ENCODE measurements at places on chromosomes 1 and 21.

- peak; percentile 30 for DNase-seq
Measured at GRCh38 chr1:222126052-222126451, 384.2 kb upstream of the DUSP10 start.

DNA sequence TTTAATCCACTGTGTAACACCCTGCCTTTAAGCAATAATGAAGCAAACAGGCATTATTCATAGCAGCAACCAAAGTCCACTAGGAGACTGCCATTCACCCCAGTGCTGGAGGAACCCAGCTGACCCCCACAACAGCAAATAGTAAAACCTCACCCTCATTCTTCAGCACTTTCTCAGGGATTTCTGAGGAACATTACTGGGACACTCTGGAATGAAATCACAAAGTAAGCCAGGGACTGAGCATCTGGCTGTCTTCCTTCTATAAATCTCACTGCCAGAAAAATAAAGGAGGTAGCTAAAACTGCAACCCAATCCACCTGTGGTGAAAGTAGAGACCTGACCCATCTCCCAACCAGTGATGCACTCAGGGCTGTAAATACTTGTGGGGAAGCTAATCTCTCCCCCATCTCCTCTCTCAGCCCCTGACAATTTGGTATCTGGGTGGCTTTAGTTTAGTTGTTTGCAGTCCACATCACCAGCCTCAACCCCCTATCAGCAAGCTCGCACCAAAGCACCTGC lies 47.1 kb downstream of the COL6A1 start:
- DNase-seq: peak; percentile 54

GRCh38 chr1:212244441-212244840 lies 40.8 kb upstream of the PPP2R5A start:
- no peak for DNase-seq

GRCh38 chr1:153919876-153920852 lies 2.6 kb downstream of the GATAD2B start:
- no peak for DNase-seq

DNA sequence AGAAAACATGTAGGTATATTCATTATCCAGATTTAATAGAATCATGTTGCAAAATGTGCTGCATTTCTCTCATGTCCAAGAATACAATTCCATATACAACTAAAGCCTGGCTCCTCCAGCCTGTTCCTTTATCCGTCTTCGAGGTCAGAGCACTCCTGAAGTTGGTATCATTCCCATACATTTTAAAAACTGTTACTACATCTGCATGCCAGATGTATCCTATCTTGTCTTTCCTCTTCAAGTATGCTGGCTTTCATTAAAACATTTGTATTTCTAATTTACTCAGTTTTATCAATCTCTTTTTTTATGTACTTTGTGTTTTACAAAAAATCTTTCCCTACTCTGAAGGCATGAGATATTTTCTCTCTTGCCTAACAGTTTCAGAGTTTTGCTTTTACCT lies 536.6 kb upstream of the USP24 start:
- no peak for DNase-seq

DNA sequence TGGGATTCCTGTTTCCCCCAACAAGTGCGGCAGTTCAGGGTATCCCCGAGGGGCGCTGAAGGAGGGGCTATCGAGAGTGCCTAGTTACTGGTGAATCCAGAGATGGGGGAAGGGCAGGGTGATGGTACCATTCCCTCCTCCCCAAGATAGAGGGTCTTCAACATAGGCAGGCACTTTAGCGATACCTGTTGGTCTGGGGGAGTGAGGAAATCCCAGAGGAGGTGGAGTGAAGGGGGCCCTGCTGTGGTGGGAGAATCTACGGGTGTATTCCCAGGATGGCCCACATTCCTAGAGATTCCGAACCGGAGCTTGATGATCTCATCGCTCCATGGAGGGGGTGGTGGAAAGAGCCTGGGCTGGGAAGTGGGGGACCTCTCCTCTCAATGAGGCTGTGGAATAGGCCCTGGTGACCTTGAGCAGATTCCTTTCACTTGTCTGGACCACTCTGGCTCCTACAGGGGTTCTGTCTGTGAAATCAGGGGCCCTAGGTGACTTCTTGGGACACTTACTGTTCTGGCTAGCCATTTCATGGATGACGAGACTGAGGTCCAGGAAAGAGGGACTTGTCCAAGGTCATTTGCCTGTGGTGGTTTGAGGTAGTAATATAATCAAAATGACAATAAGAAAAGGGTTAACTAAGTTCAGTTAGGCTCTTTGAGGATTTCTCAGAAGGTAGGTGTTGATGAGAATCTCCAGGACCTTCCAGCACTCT lies 52.7 kb upstream of the SYNC start:
- DNase-seq: no peak

DNA sequence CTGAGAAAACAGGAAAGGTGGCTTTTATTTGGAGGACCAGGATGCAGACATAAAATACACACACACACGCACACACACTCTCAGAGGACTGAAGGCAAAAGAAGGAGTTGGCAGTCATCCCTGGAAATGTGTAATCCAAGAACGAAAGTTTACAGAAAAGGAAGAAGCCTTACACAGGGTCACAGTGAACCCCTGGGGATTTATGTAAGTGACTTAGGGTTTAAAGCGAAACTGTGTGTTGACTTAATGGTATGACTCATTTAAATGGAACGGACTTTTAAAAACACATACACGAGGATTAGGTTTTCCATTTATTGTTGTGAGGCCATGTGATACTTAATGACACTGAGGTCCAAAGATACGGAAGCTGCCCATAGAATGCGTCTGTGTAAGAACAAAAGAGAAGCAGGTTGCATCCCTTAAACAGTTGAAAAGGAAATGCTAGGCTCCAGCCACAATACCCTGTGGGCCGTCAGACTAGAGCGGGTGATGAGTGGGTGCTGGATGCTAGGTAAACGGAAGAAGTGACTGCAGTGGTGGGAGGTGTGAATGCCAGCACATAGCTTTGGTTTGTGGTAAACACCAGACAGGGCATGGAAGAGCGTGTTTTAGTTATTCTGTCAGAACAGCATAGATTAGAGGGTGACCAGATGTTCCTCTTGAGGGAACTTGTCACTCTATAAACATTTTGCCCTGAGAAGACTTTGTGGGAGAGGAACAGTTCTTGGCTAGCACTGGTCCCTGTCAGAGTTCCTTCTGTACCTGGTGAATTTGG lies 21.6 kb upstream of the BCL10 start:
- DNase-seq: peak; percentile 83

- DNase-seq: no peak
Measured at GRCh38 chr1:29786791-29787732, 550.7 kb downstream of the PTPRU start.

DNA sequence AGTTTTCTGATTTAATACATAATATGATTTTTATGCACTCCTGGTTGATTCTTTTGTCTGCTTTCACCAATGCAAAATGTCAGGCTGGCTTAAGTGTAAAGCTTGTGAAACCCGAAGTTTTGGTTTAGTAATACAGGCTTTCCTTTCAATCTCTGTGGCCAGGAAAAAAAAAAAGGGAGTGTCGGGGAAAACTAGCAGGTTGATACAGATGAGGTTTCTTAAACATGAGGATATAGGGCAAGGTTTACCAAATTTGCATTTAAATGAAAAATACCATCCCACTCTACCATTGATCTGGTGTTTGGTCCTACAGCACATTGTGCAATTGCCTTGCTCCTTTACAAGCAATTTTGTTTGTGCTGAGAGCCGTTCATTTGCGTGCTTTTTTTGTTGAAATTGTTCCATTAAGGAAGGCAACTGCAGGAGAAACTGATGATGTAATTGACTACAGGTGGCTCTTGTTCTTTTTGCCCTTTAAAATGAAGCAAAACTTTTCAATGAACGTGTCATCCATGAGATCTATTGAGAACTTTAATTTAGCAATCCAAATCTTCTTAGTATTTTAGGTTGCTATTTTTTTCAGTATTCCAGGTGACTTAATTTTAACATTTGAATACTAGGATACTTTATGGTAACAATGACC lies 22.7 kb downstream of the CLIC6 start:
- DNase-seq: no peak

DNA sequence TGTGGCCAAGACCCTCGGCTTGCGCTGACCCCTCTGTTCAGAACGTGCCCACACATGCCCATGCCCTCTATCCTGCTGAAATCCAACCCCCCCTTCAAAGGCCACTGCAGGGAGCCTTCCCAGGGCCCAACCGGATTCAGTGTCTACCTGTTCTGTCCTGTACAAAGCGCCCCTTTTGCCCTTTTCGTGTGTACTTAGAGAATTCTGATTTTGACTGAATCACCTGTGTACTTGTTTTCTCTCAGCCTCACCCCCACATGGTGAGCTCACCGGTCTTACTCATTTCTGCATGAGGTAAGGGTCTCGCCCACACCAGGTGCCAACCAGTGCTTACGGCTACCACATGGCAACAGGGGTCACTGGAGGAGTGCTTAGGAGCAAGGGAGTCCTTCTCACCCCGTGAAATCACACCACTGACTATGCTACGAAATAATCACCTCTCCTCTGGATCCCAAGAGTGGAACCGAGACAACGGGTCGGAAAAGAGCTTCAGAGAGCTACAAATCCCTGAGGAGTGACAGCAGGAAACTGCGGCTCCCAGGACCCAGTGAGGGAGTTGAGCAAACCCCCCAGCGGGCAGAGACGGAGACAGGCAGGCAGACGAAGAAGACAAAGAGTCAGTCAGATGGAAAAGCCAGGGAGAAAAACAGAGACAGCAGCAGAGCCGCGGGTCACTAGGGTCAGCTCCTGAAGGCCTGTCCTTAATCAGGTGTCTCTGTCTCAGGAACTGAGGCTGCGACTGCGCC lies 2.1 kb upstream of the S100A2 start:
- peak; percentile 47 for DNase-seq

DNA sequence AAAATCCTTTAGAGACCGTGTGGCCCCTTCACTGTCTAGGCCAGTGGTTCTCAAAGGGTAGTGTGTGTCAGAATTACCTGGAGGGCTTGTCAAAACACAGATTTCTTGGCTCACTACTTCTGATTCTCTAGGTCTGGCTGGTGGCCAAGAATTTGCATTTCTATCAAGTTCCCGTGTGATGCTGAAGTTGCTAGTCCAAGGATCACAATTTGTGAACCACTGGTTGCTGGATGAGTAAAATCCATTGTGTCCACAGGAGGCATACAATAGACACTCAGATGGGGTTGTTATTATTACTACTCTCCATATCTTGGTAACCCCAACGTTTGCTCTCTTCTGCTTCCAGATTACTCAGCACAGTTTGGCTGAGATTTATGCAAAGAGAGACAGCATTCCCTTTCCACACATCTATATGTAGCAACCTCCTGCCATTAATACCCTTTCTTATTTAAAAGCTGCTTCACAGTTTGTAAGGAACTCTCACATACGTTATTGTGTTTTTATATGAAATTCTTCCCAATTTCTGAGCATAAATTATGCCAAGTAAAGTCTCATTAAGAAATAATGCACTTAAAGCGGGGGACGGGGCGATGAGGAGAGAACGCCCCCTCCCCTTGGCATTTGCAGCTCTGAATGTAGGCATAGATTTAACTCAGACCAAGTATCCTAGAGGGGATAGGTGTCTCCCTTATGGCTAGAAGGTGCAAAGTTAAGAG lies 720 bp upstream of the TMCC2 start:
- no peak for DNase-seq

DNA sequence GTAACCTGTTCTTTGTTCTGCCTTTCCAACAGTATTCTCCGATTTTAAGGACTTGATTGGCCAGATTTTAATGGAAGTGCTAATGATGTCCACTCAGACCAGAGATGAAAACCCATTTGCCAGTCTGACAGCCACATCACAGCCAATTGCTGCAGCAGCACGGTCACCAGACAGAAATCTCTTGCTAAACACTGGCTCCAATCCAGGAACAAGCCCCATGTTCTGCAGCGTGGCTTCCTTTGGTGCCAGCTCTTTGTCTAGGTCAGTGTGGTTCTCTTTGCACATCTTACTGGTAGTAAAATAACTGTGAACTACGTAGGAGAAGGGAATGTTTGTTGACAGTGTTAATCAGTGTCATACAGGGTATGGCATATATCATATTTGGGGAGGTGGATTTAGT lies 72.7 kb downstream of the UBE4B start:
- DNase-seq: no peak

- peak; percentile 49 for DNase-seq
Measured at GRCh38 chr1:93708734-93709481, 27.3 kb upstream of the BCAR3 start.

DNA sequence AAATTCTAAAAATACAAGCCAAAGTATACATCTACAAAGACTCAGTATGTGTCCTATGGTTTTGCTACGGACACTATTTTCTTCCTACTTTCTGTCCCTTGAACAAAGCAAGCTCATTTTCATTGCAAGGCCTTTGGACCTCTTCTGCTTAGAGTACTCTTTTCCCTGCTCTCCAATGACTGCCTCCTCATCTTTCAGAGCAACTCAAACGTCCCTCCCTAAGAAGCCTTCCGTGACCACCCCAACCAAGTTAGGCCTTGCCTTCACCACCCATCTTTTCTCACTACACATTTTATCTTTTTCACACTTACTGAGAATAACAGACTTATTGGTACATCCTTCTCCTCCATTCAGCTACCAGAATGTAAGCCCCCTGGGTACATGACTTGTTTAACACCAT lies 39.9 kb downstream of the ENAH start:
- no peak for DNase-seq

DNA sequence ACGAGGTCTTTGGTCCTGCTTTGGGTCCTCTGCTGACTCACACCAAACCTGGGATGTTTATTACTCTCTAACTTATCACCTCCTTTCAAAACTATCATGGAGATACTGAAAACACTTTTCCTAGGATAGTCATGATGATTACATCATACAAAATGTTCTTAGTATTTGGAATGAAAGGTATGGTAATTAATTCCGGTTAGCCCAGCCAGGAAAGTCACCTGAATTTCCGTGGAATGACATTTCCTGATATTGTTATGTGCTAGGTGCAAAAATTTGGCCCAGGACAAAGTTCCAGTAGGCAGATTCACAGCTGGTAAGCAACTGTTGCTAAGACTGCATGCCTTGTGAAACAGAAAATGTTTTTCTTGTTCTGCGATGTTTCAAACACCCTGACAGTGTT lies 203.4 kb downstream of the ZNF648 start:
- DNase-seq: no peak

GRCh38 chr1:12570291-12570690 lies 47.7 kb downstream of the DHRS3 start:
- DNase-seq: no peak

DNA sequence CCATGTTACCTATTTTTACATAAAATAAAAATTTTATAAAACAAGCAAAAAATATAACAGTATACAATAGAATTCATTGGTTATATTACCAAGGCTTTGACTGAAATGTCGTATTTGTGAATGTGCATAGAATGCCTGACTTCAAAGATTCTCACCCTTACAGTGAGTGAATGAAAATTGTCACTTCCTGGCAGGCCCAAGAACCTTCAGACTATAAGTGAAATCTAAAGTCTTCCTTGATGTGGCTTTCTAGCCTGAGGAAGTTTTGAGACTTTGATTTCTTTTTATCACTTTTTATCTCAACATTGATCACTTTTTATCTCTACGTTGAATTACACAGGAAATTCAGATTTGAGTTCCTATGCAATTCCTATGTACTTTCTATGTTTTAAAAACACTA lies 104.7 kb upstream of the KIAA0040 start:
- DNase-seq: no peak

GRCh38 chr1:30856260-30856790 lies 52.2 kb downstream of the SDC3 start:
- no peak for DNase-seq

Measured in hepatocyte (in vitro differentiated cells).